ENCODE measurements at places on chromosomes 2 and 18.

GRCh38 chr2:165203689-165204559, at the start of gene SCN3A:
Gene SCN3A, minus strand, starts transcription at chr2:165204050. Its CDS starts 27,656 bp downstream, at chr2:165176394.
- peak; percentile 43 for DNase-seq

DNA sequence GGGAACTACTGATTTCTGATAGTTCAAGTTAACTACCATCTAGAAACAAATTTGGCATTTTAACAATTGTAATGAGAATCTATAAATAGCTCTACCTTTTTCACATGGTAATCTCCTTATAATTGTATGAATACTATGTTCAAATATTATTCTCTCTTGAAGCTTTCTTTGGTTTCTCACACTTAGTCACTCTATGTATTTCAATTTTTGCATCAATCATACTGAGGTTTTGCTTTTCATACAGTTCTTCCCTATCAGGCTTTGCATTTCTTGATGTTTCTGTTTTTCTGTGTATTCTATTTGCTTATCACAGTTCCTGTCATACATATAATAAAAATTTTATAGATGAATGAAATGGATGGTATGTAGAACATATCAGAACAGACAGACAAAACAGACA, 16.0 kb downstream of the VPS54 start:
- no peak for DNase-seq

DNA sequence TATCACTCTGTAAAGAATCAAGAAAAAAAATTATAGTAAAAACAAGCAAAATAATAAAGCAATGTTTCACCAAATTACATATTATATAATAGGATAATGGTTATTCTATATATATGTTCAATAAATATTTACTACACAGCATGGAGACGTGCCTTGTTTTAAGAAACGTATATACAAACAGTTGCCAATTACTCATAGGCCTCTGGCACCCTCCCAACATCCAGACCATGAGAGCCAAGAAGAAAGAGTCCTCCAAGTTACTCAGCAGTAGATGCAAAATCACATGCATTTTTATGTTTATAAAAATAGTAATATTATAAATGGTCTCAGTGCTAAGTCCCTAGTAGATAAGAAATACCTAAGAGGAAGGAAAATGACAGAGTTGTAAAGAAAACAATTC, 64.8 kb downstream of the REV1 start:
- no peak for DNase-seq

- DNase-seq, result peak; percentile 6
Observed at GRCh38 chr18:28045176-28045810, 131.6 kb downstream of the CDH2 start.

GRCh38 chr2:68605939-68606338, 37.4 kb upstream of the PROKR1 start:
- no peak for DNase-seq

Measured in AG08395 (cell line).